ENCODE measurements at places on chromosomes 5 and 9.
A peak's percentile ranks its signal among the peaks of the same experiment; 100 is the strongest.

DNA sequence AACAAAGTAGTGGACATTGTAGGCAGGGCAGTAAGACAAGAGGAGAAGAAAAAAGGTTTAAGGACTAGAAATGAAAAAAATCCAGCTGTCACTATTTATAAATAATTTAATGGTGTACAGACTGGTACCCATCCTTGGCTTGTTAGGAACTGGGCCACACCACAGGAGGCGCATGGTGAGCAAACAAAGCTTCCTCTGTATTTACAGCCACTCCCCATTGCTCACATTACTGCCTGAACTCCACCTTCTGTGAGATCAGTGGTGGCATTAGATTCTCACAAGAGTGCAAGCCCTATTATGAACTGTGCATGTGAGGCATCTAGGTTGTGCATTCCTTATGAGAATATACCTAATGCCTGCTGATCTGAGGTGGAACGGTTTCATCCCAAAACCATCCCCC, 62.6 kb upstream of the DMAC1 start:
- no peak for DNase-seq

- DNase-seq: no peak
Observed at GRCh38 chr5:7668161-7668560, 182.8 kb downstream of the CFAP90 start.

DNA sequence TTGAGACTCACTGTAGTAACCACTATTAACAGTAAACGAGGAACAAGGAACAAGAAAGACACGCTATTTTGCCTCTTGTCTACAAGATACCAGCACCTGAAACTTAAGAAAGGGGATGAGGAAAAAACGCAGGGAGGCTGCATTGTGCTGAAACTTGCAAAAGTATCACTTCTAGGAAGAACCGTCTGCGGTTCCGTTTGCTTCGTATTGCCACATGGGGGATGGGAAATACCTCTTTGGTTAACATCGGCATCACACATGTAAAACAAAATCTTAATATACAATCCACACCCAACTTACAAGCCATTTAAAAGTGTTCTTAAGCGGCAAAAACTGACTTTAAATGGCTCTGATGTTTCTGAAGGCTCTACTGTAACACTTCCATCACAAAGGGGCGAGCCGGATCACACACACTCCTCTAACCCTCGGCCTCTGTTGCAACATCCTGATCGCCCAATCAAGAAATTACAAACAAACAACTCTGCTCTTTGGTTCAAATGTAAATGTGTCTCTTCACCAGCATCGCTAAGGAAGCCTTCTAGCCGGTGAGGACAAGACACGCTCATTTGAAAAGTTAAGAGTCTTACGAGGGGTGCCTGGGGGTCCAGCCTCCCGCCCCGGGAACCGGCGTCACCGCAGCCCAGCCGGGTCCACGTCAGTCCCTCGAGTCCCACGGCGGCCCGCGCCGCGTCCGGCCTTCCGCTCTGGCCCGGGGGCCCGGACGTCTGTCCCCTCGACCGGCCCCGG, 621 bp downstream of the SEC16A start:
- DNase-seq: no peak

DNA sequence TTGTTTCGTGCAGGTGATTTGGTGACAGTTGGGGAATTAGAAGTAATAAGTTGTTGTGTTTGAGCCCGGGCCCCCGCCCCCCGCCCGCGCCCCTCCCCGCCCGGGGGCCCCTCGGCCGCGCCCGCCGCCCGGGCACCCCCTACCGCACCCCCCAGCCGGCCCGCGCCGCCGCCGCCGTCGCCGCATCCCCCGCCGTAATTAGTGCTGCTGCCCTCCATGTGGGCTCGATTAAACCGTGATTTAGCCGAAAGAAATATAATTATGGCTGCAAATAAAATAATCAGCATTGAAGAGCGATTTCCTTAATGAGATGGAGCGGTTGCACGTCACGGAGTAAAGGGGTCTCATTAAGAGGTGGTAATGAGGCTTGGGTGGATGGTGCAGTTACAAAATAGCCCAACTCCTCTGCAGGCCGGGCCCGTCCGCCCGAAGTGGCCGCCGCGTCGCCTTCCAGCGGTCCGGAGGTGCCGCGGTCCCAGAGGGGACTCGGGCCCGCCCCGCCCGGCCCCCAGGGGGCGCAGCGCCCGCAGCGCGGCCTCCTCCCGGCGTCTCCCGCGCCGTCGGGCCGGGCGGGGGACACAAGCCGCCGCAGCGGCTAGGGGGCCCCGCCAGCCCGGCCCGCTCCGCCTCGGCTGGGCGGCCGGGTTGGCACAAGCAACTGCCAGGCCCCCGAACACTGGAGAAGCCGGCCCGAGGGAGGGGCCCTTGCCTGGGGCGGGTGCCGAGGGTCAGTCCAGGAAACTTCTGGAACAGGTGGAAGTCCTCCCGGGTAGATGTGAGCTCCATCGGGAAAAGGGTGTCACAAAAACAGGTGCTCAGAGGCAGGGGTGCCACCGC, 6.9 kb upstream of the OTP start:
- DNase-seq: no peak

- no peak for DNase-seq
Observed at GRCh38 chr9:100084128-100084453, 14.7 kb downstream of the ERP44 start.

- peak; percentile 88 for DNase-seq
Observed at GRCh38 chr5:151174612-151175101, 17.1 kb upstream of the ANXA6 start.

- no peak for DNase-seq
Observed at GRCh38 chr9:92187989-92188714, 72.9 kb upstream of the SPTLC1 start.

DNA sequence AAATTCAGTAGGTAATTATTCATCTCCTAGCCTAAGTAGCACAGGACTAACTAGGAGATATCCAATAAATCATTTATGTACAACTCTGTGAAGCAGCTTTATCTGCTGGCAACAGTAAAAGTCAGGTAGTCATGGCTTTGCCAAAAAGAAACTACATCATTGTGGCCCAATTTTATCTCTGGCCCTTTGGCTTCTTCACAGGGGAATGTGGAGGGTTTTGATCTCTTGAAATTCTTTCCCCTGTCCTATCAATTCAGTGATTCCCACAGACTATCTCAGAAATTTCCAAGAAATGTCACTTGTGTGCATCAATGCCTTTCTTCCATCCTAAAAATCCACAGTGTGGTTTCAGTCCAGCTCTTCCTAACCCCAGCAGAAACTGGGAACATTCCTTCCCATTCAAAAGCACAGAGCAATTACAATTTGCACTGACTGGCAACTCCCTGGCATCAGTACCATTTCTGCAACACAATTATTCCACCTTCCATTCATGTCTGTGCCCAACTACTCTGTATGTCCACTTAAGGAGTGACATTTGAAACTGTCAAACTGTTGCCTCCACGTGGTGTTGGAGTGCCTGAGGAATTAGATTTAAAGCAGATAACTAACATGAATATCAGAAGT, 6.6 kb downstream of the CDC14B start:
- no peak for DNase-seq

GRCh38 chr5:148543727-148544126, 110.6 kb downstream of the HTR4 start:
- no peak for DNase-seq

GRCh38 chr5:153829510-153830065, 209.1 kb downstream of the FAM114A2 start:
- DNase-seq: no peak

DNA sequence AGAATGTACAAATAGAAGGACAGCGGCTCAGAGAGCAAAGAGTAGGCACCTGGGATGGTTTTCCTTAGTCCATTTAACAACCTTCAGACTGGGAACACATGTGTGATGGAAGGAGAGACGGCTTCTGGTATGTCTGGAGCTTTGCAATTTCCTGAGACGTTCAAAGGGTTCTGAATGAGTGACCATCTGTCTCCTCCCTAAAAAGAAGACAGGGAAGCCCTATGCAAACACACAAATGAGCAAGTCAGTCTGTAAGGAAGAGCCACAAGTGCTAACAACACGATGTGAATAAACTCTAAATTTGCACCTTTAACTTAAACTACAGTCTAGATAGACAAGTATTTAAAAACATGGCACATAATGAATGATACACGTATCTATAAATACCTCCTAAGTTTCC, 391.0 kb downstream of the ICE1 start:
- DNase-seq: no peak

DNA sequence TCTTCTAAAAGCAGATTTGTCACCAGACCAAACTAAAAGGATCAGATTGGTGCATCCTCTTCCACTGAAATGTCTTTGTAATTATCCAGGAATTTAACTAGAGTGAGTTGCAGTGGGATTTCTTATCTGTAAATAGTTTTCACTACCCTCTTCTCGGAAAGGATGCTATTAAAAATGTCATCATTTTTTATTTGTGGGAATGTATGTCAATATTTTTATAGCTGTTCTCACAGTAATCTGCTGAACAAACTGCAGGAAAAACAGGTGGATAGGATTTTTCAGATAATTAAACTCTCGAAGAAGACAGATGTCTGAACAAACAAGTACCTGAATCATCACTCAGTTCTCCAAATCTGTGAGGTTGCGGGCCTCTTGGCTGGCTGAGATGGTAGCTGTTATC, 62.7 kb downstream of the RAB14 start:
- DNase-seq: no peak

DNA sequence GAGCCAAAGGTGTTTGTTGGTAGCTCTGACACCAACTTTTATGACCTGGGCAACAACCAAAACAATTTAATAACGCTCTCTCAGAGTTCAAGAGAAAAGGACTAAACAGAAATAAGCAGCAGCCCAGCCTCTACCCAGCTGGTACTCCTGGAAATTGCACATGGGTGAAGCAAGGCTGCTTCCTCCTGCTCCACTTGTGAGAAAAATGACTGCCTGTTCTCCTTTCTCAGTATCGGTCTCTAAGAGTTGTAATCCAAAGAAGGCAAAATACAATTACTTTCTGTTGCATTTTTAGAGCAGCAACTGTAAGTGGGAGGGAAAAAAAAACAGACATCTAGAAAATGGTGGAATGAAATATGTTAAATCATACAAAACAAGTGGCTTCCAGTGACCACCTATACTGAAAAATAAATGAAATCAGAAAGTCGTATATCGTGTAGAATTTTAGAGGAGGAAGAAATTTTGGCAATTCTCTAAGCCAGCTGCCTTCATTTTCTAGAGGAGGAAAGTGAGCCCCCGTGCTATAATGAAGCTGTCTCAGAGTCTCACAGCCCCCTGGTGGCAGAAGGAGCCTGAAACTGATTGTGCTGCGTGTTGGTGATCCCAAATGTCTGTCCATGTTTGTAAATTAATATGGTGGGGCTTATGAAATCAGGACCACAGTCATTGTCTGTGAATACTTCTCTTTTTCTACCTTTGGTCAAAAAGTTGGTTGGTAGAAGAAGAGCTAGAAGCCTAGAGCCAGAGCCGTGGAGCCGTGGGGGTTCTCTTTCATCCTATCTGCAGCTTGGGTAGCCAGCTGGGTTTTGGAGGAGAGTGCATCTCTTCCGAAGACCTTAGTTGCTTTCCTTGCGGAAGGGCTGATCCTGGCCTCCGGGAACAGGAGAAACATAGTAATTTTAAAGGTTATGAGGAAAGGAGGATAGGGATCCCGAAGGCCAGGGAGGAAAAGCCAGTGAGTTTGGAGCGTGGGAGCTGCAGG, 139.9 kb downstream of the PIP5K1B start:
- DNase-seq: no peak

GRCh38 chr5:127812570-127812969, 109.4 kb downstream of the CCDC192 start:
- no peak for DNase-seq

GRCh38 chr5:8829323-8830029, 716.4 kb downstream of the SEMA5A start:
- DNase-seq: no peak

DNA sequence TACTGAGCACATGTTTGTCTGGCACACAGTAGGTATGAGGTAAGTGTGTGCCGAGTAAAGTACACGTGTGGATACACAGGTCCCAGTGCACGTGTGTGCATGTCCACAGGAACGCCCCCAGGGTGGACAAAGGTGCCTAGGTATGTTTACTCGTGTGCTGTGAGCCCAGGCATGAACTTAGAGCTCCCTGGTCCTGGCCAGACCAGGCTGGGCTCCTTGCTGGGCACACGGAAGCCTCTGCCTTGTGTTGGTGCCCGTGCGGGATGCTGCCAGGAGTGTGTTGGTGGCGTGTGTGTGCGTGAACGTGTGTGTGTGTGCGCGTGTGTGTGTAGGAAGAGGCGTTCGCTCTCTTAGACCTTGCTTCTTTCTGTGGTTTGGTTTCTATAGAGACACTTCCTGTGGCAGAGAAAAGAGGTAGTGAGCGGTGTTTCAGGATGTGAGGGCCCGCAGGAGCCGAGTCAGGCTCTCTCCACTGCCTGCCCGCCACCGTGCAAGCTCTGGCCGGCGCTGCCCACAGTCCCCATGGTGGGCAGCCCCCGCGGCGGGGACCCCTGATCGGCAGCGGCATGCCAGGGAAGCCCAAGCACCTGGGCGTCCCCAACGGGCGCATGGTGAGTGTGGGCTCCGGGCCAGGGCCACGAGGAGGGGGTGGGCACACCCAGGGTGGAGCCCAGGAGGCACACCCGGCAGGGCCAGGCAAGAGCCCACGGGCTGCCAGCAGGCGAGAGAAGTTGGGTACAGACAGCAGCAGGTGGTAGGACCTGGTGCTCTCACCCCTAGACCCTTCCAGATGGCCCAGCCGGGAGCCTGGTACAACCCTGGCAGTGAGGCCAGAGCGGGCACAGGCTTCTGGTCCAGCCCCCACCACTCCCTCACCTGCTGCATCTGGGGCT, at the start of gene RGS14:
TSS of gene RGS14 (plus strand) at position 466 of the 893 bp plus-strand sequence. CDS start at position 567, 101 bp downstream.
- DNase-seq: no peak

DNA sequence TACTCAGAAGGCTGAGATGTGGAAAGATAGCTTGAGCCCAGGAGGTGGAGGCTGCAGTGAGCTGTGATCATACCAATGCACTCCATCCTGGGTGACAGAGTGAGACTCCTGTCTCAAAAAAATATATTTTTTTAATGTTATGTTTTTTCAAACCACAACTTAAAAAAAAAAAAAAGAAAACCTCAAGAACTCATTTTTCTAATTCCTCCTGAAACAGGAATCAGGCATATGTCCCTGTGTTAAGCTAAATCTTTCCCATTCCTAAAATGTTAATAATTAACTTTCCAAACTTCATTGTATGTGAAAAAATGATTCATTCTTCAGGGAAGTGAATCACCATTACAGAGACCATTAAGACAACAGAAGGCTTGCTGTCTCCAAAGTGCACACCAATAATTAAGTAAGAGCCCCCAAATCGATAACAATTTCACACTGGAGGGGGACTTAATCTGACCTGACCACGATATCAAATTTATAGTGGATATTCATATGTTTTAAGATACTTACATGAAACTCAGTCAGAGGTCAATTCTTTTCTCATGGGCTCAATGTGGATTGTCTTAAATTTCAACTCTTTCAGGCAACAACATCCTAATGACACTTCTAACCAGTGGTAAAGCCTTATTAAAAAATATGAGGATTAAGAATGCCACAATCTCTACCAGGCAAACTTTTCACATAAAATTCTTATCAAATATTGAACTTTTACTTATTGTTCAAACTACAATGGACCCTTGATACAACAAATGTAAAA, 5.2 kb downstream of the CEMIP2 start:
- no peak for DNase-seq

GRCh38 chr5:38938973-38939372, 93.2 kb downstream of the OSMR start:
- no peak for DNase-seq

DNA sequence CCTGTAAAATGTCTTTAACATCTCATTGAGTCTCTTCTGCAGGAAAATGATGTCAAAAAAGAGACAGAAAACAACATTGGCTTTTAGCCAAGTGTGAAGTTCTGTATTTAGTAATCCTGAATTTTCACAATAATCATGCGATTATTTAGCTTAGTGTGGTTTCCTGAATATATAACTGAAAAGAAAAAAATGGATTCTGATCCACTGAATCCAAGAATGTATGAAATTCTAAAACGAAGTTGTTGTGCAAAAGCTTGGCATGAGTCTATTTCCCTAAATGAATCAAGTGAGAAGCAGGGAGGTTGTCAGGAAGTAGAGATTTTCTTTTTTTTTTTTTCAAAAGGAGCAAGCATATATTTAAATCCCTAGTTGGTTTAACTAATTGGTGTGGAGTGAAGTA, 145.9 kb upstream of the CDH6 start:
- DNase-seq: no peak
